ENCODE measurements at places on chromosomes 13 and 19.

GRCh38 chr13:26628706-26629105, 71.2 kb downstream of the WASF3 start:
- peak; percentile 48 for DNase-seq

DNA sequence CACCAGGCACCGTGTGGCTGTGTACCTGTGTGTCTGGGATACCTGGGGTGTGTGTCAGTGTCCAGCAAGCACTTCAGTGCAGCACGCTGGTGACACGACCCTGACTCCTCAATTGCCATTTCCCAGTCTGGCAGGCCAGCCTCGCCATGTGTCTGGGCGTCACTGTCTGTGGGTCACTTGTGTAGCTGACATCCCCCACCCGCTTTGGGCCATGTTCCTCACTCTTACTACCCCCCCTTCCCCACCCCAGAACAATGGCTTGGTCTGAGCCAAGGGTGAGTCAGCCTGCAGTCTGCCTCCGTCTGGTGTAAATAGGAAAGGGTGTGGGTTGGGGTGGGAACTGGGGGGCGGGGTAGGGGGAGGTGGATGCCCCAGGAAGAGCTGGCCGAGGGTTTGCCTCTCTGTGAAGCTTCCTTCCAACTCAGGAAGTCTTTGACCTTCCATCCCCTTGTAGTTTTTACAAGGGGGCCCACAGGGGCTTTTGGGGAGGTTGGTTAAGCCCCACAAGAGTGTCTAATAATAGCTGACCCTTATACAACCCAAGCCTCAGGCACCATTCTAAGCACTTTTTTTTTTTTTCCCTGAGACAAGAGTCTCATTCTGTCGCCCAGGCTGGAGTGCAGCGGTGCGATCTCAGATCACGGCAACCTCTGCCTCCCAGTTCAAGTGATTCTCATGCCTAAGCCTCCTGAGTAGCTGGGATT, 17.6 kb downstream of the NOVA2 start:
- DNase-seq, result no peak

DNA sequence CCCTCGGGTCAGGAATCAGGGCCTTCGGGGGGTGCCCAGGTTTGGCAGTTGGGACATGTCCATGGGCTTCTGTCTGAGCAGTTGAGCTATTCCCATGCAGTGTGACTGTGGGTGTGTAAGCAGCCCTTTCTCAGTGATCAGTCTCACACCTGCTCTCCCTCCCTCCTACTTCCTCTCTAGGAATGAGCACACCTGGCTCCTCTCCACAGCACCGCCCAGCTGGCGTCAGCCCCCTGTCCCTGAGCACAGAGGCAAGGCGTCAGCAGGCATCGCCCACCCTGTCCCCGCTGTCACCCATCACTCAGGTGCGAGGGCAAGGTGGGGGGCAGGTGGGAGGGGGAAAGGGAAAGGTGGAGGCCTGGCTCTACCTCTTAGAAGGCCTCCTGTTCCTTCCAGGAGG, 25.9 kb downstream of the COMP start:
- no peak for DNase-seq

DNA sequence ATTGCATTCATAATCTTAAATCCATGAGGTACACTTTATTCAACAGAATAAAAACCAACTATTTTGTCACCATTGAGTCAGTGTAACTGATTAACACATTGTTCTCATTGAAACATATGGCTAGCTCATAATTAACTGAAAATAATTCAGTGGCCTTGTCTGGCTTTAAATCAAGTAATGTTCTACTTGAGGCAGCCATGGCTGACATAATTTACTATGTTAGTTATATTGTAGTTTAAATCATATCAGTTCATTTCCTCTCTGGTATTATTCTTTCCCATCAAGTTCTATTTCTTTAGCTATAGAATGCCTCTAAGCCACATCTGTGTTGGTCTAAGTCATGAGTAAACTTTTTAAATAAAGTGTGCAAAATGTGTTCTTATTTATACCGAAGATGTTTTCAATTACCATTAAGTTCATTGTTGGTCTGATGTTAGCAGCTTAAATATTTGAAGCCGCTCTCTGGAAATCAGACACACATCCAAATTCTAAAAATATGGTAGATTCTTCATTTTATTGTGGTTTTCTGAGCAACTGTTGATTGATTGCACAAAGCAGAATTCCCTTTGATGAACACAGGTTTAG, 393.7 kb downstream of the GPC6 start:
- DNase-seq, result no peak

DNA sequence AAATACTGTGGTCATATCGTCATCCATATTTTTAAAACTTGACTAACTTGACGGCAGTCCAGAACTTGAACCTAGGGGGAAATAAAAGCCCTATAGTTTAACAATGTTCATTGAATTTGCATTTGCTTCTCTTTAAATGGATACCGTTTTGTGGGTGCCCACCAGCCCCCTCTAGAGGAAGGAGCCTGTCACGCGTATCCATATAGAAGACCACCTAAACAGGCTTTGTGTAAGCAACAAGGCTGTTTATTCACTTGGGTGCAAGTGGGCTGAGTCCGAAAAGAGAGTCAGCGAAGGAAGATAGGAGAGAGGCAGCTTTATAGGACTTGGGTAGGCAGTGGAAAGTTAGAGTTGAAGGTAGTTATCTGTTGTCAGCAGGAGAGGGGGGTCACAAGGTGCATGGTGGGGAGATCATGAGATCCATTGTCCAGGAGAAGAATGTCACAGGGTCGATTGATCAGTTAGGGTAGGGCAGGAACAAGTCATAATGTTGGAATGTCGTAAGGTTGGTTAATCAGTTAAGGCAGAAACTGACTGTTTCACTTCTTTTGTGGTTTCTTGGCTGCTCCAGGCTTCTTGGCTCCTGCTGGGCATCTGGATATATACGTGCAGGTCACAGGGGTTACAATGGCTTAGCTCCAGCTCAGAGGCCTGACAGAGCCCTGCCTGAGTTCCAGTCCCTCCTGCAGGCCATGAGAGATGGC, 42.5 kb upstream of the ANKRD10 start:
- no peak for DNase-seq

GRCh38 chr13:41468631-41469030, 11.3 kb downstream of the RGCC start:
- DNase-seq, result no peak

GRCh38 chr19:40632311-40633036, 31.3 kb downstream of the LTBP4 start:
- DNase-seq, result no peak
